Caudate nucleus (tissue), 63 donors: ENCODE measurements at places on chromosomes 7 and 10.

DNA sequence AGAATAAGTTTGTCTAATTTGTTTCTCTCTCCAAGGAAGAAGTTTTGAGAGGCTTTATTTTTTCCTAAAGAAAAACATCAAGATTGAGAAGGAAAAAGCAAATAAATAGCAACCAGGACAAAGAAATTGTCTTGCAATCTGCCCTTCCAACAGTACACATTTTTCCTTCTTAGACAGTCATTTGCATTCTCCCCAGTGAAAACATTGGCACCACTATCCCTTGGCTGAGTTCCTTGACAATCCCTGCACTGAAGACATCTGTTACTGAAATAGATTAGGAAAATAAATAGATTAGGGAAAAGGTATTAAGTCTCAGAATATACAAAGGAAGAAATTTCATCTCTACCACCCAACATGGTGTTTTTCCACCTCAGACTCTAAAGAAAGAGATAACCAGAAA is 12.2 kb upstream of the TMEM243 start:
- DNase-seq, result no peak

DNA sequence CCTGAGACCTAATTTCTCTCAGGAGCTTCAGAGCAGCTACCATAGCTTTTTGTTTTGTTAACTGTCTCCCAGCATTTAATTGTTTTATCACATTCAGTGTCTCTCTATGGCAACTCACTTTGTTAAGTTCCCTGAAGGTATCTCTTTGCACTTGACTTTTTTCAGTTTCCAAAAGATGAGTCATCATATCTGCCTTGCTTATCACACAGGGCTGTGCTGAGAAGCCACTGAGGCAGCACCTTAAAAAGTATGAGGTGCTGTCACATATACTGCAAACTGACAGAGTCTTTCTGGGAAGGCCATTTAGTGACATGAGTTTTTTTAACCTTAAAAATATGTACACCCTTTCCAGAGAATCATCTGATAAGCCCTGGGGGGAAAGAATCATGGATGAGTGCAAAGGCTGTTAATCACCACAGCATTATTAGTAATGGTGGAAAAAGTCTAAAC is 56.8 kb downstream of the PPP1R3C start:
- DNase-seq, result no peak

DNA sequence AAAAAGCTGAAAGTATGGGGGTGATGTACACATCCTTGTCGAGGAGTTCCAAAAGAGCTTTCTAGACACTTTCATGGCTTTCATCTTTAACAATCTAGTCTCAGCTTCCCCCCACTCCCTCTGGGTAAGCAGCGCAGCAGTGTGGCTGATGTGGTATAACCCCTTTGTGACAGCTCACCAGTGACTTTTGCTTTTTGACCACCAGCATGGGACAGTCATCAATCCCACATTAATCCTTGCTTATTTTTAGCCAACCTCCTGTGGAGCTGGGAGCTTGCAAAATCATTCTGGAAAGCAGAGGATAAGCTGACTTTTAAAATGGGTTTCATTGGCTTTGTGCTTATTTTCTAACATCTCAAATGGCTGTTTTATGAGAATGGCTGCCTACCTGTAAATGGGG is 272.7 kb downstream of the HDAC9 start:
- no peak for DNase-seq

- no peak for DNase-seq
Measured at GRCh38 chr10:70558871-70559810, 43.4 kb downstream of the PRF1 start.

GRCh38 chr7:134062460-134062859 is 64.7 kb upstream of the LRGUK start:
- no peak for DNase-seq

DNA sequence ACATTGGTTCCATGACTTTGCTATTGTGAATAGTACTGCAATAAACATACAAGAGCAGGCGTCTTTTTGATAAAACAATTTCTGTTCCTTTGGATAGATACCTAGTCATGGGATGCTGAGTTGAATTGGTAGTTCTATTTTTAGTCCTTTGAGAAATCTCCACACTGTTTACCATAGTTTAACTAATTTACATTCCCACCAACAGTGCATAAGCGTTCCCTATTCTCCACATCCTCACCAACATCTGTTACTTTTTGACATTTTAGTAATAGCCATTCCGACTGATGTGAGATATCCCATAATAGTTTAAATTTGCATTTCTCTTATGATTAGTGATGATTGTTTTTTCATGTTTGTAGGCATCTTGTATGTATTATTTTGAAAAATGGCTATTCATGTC is 707.0 kb downstream of the SORCS1 start:
- no peak for DNase-seq

DNA sequence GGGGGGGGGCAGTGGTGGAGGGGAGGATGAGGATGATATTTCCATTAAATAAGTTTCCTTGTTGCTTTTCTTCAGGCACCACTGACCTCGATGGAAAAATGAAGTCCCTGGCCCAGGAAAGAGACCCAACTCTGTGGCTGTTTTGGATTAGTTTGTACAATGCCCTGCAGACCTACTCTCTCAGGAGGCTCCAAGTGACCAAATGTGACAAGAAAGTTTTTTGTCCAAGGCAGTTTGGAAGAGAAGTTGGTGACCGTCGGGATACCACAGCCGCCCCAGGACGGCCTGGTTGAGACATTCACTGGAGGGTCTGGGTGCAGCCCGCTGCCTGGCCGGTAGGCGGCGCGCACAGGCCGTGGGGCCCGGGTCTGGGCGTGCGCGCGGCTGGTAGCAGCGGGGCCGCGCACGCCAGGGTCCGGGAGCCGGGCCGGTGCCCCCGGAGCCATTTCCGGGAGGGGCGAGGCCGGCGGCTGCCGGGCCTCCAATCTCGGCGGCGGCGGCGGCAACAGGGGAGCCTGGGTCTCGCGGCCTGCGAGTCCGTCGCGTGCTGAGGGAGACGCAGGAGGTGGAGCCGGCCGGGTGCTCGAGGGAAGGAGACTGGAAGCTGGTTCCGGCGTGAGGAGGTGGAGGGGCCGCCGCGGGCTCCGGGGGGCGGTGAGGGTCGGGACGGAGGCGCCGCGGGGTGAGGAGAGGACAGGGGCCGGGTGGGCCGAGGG is at the start of gene SGPL1:
Gene SGPL1 (plus strand): TSS at position 445 of the 716 bp plus-strand sequence. CDS start 906 bp downstream, outside the sequence.
- DNase-seq, result peak; percentile 76

DNA sequence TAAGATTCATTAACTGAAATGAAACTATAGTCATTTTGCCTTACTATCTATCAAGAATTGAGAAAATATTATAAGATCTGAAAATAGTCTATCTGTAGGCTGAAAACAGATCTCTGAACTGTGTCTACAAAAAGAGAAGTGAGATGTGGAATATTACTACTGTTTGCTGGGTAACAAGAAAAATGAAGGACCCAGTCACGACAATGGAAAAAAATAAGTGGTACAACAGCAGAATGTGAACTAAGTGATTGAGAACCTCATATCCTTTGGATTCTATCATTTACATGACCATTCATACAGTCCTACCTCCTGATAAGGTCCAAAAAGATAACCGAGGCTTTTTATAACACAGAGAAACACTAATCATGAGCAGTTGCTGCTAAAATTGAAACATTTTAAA is 94.3 kb downstream of the UBE2H start:
- no peak for DNase-seq

DNA sequence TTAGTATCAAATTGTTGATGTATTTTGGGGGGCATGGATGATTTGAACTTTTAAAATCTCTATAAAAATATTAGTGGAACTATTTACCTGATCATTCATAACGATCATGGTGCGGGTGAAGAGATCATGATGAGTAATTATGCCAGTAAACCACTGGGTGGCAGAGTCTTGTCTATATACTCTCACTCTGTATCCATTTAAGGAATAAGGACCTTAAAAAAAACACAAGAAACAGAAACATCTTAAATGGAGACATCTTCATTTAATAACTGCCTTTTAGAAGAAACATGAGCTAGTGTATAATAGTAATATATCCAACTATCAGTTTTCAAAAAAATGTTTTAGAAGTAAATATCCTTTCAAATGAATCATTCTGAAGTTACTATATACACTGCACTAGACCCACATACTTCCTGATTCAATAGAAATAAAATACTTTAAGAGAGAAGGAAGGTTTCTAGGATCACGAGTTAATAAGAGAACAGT is 84.0 kb downstream of the NRBF2 start:
- DNase-seq, result no peak

GRCh38 chr7:44980393-44981034 is 1.7 kb upstream of the MYO1G start:
- no peak for DNase-seq

GRCh38 chr10:116265686-116266085 is 7.3 kb downstream of the GFRA1 start:
- DNase-seq, result no peak

- peak; percentile 23 for DNase-seq
Measured at GRCh38 chr7:8389593-8390261, 43.7 kb upstream of the NXPH1 start.

DNA sequence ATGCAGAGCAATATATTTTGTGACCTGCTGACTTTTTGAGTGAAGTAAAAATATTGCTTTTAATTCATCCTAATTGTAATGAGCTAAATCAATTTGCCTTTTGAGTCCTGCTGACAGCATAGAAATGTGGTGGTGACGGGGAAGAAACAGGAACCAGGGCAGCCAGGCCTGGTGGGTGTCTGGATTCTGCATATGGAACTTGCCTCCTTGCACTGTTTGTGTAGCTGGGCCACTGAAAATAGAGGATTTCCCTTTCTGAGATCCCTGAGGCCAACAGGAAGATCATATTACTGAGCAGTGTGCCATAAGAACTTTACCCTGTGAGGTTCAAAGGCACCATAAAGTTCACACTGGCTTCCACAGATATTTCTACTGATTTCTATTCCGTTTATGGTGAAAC is 488.4 kb upstream of the AKR1E2 start:
- DNase-seq, result no peak

DNA sequence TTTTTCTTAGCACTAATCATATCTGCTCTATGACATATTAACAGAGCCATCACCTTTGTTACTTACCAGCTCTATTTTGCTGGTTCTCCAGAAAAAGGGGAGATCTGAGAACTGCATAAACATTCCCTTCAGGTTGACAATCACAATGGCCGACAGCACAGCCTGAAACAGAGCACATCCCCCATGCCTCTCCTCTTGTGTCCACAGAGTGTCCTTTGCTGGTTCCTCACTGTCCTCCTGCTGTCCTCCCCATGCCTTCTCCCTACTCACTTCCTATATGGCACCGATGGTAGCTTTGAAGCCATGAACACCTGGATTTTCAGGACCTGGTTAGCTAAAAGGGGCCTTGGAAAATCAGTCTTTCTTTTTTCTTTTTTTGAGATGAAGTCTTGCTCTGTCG is 41.8 kb downstream of the PSMC2 start:
- DNase-seq, result no peak

- DNase-seq, result peak; percentile 12
Measured at GRCh38 chr10:29816801-29817558, 182.2 kb upstream of the SVIL start.

DNA sequence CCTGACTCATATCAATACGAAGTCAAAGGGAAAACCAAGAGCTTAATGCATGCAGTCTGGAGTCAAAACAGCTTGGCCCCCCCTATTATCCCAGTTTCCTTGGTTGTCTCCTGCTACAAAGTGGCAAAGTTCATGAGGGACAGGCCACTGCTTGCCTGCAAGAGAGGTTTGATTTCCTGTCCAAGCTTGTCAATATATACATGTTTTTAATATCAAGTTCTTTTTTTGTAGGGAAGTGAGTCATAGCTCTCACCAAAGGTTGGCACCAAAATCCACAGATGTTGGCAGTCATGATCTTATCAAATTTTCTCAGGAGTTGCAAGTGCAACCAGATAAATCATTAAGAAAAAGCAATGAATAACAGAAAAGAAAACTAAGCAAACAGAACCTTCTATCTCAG is 176.8 kb downstream of the COBL start:
- no peak for DNase-seq

- no peak for DNase-seq
Measured at GRCh38 chr7:130941322-130942210, 207.6 kb upstream of the KLF14 start.

- DNase-seq, result no peak
Measured at GRCh38 chr7:108384716-108385483, 71.3 kb downstream of the NRCAM start.

DNA sequence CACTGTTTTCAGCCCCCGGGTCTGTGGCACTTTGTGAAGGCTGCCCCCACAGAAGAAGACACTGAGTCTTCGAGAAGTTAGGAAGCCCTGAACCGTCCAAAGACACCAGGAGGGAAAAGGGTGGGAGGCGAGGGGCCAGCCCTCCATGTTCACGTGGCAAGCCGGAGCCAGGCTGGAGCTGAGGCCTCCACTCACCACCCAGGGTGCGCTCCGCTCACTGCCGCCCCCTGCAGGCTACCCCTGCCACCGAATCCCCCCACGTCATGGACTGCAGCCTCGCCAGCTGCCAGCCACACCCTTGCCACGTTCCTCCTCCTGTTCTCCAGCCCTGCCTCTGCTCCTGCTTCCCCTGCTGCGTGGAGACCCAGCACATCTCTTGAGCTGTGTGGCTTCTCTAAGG is 59.0 kb upstream of the EN2 start:
- no peak for DNase-seq

DNA sequence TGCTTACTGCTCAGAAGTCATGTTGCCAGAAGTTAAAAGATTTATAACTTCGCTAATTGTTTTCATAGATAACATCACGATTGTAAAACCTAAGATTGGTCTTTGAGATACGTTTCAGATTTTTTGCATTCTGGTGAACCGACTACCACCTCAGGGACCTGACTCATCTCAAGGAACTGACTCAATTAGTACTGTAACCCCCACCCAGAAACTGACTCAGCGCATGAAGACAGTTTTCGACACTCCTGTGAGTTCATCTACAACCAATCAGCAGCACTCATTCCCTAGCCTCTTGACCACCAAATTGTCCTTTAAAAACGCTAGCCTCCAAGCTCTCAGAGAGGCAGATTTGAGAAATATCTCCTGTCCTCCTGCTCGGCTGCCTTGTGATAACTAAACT is 72.3 kb downstream of the ELMO1 start:
- no peak for DNase-seq

DNA sequence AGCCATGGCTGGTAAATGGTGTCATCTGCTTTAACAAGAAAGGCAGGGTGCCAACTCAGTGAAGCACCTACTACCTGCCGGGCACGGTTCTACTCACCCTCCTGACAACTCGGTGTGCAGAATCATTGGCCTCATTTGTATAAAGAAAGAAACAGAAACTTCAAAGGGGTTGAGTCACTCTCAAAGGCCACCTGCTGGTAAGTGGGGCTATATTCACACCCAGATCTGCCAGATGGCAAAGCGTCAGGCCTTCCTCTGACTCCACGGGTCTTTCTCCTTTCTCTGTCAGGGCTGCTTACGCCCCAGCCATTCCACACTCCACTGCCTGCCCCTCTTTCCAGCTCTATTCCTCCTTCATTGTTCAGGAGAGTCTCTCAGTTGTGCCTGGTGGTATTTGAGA is 309.2 kb downstream of the GFRA1 start:
- DNase-seq, result no peak

GRCh38 chr10:133039107-133039802 is 48.5 kb upstream of the ADGRA1 start:
- no peak for DNase-seq
